ENCODE measurements at places on chromosomes 6 and 20. TPM values are rescaled to one million over a fixed set of nuclear protein-coding genes. Genes with fewer than 3 reads are reported as not detected.

BANF2 gene
- total RNA-seq, result not detected

NRN1 gene
- total RNA-seq, result 5.8 TPM

XKR7 gene
- total RNA-seq, result not detected

TPX2 gene
- 79.9 TPM for total RNA-seq

HCK gene
- 1.8 TPM for total RNA-seq

DSP gene
- total RNA-seq, result not detected

NDRG3 gene
- 27.2 TPM for total RNA-seq

TMEM30A gene
- total RNA-seq, result 117 TPM

CDH4 gene
- not detected for total RNA-seq

PHACTR3 gene
- not detected for total RNA-seq

ESR1 gene
- total RNA-seq, result 3.6 TPM

TMEM170B gene
- total RNA-seq, result 0.37 TPM

VTA1 gene
- total RNA-seq, result 43.5 TPM

CFB gene
- total RNA-seq, result 0.59 TPM

PGBD1 gene
- 2.2 TPM for total RNA-seq

GLP1R gene
- not detected for total RNA-seq

SERPINB6 gene
- total RNA-seq, result 17.5 TPM

KIF25 gene
- total RNA-seq, result not detected

ETV7 gene
- 10.0 TPM for total RNA-seq

FOXP4 gene
- 6.1 TPM for total RNA-seq

OOEP gene
- 1.0 TPM for total RNA-seq

SYCP2 gene
- 7.6 TPM for total RNA-seq

PLN gene
- total RNA-seq, result not detected

OR2B6 gene
- total RNA-seq, result not detected

FLRT3 gene
- not detected for total RNA-seq

CEP85L gene
- 57.6 TPM for total RNA-seq

ARMH2 gene
- 1.6 TPM for total RNA-seq

FAM83B gene
- total RNA-seq, result not detected

VPS52 gene
- total RNA-seq, result 64.0 TPM

TMEM200A gene
- 7.4 TPM for total RNA-seq

DLL1 gene
- not detected for total RNA-seq

SLC17A2 gene
- total RNA-seq, result not detected

CCDC167 gene
- 73.3 TPM for total RNA-seq

SYCP2L gene
- total RNA-seq, result not detected

BMP5 gene
- total RNA-seq, result not detected

PBOV1 gene
- total RNA-seq, result not detected

KCNQ5 gene
- 4.1 TPM for total RNA-seq

FAXC gene
- 0.37 TPM for total RNA-seq

TBPL1 gene
- 27.5 TPM for total RNA-seq
